ENCODE measurements at places on chromosomes 12 and 14.

DNA sequence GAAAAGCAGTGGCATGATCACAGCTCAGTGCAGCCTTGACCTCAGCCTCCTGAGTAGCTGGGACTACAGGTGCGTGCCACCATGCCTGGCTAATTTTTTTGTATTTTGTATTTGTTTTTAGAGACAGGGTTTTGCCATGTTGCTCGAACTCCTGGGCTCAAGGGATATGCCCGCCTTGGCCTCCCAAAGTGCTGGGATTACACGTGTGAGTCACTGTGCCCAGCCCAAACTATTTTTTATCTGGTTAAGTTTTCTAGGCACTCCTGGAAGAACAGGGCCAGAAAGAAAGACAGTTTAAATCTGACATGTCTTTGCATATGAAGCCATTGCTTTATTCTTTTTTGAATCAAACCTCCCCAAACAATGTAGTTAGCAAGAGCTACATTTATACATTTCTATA is 27.5 kb upstream of the PTGR2 start:
- DNase-seq: no peak

- no peak for DNase-seq
Observed at GRCh38 chr12:106317406-106318082, 15.0 kb downstream of the TCP11L2 start.

GRCh38 chr12:119721306-119721705 is 53.4 kb downstream of the PRKAB1 start:
- no peak for DNase-seq

DNA sequence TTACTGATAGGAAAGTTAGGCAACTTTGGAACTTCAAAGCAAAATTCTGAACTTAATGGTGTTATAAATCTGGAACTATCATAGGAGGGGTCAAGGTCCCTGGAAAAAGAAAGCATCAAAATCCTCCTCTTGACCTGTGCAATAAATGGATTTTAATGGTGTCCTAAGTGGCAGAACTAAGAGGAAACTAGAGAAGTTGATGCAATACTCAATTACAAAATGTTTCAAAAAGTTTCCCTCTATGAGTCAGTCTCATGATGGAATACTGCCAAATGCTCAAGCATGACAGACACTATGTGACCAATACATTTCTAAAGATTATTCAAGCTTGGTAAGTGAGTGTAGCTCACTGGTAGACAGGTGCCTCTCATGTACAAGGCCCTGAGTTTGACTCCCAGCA is 47.7 kb upstream of the ERGIC2 start:
- peak; percentile 91 for DNase-seq

DNA sequence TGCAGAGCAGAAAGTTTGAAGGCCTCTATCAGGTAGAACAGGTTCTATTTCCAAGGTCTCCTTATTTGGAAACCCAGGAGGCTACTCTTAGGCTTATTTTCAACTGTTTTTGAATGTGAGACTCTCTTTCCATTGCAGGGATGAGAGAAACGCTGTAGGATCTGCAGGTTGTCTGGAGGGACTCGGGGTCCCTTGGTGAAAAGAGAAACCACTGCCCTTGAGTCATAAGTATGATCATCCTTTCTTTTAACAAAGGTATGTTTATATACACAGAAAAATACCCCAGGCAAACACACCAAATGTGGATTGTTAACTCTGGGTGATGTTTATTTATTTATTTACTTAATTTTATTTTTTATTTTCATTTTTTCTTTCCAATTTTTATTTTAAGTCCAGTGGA is 57.8 kb upstream of the MAX start:
- no peak for DNase-seq

GRCh38 chr12:51210690-51211395 is 7.0 kb downstream of the POU6F1 start:
- DNase-seq: no peak

GRCh38 chr14:103164006-103164405 is 40.7 kb downstream of the TNFAIP2 start:
- DNase-seq: no peak

GRCh38 chr12:120220838-120221575 is 20.1 kb upstream of the RPLP0 start:
- DNase-seq: no peak

DNA sequence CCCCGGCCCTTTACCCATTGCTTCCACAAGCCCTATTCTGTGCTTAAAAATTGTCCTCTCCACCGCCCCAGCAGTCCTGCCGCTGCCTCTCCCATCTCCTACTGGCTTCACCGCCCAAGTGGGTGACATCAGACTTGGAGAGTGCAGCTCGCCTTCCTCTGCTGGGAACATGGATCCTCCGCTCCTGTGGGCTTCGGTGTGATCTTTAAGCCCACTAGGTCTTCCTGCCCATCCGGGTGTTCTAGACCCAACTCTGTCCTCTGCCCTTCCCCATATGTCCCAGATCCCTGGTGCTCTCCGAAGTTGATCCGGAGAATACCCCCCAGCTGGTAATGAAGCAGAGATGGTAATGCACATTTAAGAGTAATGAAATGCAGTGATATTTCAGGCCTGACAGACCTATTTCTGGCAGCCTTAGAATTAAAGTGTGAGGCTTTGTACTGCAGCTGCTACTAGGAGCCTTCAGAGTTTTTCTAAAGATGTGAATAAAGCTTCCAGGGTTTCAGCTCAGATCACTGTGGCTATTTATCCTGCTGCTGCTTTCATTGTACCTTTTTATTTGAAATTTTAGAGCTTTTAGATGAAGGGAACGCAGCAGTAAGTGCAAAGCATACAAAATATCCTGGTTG is 22.9 kb upstream of the CTDSP2 start:
- DNase-seq: no peak

DNA sequence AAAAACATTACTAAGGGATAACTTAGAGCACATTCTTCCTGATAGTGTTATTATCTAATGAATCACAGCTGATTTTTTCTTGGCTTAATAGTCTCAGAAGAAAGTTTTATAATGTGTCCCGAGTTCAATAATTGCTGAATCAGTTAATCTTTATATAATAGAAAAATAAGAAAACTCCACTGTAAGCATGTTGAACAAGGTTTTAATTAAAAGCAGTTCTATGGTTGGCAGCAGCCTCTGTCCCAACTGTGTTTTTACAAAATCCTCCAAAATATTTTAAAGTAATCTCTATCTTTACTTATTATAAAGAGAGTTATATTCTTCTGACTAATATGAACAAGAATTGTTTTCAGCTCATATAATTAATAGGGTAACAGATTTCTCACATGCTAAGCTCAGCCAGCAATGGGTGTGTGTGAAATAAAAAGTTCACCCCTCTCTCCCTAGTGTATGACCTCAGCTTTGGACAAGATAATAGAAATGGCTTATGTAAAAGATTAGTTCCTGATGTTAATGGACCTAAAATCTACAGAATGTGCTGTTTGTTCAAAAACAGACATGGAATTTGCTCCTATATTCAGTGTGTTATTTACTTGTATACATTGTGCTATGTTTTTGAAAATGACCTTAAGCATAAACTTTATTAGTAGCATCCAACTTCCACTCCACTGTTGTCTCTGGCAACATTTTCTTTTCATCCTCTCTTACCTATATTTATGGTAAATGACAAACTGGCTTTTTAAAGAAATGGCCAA is 67.1 kb upstream of the DCN start:
- no peak for DNase-seq

DNA sequence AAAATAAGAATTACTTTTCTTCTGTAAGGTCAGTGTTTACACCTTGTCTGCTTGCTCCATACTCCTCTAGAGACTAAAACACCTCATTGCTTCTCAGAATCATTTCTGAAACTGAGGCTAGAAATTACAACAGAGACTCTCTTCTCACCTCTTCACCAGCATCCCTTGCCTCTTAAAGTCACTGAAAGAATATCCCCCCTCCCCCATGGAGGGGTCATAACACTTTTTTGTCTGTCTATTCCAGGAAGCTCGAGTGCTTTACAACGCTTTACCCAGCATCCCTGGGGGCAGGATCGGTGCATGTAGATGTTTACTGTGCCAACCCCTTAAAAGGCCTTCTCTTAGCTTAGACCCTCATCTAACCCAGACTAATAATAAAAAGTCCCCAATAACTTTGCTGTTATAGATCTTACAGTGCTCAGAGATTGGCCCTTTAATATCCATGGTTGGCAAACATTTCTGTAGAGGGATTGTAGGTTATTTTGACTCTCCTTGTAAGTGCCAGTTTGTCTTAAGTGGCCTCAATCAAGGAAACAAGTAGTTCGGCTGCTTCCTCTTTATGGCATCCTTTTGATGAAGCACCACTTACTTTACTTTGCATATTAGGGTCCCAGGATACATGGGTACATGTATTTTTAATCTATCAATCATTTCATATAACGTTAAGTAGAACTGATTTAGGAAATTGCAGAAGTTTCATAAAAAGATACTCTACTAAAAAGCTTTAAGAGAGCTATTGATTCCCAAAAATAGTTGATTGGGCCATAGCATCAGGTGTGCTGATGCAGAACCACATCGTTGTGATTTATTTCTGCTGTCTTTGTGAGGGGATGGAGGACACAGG is 29.3 kb downstream of the PRKCH start:
- DNase-seq: no peak

DNA sequence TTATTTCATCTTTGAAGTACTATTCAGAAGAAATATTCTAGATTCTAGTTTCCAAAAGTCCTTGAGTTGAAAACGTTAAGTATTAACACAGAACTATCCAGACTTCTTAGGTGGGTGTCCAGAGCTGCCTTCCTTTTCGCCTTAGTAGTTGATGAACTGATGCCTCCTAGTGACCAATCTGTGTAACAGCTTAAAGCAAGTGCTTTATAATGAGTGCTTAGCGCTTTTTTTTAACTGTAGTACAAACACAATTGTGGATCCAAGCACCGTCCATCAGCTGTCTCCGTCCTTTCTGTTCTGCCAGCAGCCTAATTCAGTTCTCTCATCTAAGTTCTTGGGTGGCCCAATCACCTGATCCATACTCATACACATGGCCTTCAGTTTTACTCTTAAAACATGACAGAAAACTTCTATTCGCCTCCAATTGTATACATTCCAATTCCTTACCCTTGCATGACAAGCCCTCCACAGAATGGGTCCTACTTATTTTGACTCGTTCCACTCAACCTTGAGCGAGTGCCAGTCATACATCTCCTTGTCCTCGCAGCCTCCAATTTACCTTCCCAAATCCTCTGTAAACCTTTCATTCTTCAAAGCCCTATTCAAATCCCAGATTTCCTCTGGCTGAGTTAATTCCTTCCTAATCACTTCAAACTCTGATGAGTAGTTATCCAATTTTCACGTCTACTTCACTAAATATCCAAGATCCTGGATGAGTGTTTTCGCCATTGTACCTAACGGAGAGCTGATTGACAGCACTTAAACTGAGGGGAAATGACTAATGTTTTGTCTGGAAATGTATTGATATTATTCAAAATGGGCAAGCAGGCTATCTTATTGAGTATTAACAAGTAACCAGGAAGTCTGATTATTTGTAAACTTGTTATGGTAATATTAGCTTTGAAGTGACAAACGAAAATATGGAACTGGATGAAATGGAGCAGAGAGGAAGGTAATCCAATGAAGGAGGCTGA is 5.8 kb upstream of the PHLDA1 start:
- DNase-seq: peak; percentile 75

DNA sequence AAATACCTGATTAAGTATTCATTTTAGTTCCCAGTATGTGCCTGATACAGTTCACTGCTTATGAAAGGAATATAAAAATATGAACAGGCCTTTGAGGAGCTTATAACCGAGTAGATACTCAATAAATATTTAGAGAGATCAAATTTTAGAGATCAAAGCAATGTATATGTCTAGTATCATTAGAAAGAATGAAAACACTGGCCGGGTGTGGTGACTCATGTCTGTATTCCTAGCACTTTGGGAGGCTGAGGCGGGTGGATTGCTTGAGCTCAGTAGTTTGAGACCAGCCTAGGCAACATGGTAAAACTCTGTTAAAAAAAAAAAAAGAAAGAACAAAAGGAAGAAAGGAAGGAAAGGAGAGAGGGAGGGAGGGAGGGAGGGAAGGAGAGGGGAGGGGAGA is 113.2 kb upstream of the EEA1 start:
- no peak for DNase-seq

GRCh38 chr12:1668833-1669543 is 21.9 kb upstream of the ADIPOR2 start:
- DNase-seq: peak; percentile 84
